ENCODE measurements at places on chromosomes 13 and 19.

DNA sequence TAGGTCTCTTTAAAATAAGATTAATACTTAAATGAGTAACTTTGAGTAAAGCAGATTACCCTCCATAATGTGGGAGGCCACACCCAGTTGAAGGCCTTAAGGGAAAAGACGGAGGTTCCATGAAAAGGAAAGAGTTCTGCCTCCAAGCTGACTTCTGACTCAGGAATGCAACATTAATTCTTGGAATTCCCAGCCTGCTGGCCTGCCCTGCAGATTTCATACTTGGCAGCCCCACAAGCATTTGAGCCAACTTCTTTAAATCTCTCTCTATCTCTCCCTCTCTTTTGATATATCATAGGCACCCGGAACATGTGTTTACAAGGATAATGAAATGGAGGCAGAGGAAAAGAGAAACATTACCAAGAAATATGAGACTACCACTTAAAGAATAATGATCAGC lies 902.3 kb upstream of the MIR17HG start:
- DNase-seq: no peak

DNA sequence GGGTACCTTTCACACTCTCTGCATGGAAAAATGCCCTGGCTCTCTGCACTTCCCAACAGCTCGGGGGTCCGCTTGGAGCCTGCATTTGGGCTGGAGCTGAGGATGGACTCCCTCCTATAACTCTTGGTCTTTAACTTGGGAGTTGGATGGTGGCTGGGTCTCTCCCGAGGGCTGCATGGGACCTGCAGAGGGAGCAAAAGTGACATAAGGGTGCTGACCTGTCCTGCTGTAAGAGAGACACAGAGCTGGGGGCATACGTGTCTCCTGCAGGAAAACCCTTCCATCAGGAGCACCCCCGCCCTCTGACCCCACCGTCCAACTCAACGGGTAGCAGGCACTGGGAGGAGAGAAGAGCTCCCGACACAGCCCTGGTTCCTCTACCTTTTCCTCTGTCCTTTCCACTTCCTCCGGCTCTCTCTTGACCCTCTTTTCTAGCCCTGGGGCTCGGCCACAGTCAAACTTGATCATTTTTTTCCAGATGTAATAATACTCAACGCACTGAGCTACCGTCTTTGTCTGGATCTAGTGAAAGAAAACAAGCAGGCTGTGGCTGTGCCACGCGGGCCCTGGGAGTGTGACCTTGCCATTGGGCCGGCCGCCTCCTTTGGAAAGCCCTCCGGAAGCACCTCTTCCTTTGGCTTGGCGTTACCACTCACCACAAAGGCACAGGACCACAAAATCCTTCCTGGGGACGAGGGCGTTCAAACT lies 6.8 kb upstream of the NAPA start:
- no peak for DNase-seq

DNA sequence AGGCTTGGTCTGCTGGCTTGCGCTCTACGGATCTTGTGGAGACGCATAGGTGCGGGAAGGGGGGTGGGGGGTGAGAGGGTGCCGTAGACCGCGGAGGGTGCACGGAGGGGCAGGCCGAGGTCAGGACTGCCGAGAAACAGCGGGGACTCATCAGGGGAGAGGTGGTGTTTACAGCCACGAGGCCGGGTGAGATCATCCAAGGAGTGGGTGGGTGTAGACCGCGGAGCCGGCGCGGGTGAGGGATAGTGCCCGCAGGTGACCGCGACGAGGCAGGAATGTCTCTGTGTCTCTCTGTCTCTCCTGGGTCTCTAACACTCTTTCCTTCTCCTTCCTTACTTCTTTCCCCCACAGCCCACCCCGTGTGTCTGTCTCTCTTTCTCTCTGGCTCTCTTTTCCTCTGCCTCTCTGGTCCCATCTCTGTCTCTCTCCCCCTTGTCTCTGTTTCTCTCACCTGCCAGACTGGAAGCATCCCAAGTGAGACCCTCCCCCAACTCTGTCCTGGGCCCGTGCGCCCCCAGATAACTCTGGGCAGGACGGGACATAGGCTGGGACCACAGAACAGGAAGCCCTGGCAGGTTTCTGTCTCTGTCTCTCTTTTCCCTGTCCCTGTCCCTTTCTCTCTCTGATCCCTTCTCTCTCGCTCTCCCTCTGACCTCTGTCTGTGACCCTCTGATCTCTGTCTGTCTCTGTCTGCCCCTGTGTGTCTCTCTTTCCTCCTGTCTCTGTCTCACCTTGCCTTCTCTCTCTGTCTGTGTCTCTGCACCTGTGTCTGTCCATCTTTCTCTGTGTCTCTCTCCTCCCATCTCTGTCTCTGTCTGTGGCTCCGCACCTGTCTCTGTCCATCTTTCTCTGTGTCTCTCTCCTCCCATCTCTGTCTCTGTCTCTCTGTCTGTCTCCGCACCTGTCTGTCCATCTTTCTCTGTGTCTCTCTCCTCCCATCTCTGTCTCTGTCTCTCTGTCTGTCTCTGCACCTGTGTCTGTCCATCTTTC lies 1.8 kb upstream of the KLK4 start:
- no peak for DNase-seq

GRCh38 chr13:64758521-64759244 lies 2471.5 kb downstream of the PCDH9 start:
- DNase-seq: no peak

DNA sequence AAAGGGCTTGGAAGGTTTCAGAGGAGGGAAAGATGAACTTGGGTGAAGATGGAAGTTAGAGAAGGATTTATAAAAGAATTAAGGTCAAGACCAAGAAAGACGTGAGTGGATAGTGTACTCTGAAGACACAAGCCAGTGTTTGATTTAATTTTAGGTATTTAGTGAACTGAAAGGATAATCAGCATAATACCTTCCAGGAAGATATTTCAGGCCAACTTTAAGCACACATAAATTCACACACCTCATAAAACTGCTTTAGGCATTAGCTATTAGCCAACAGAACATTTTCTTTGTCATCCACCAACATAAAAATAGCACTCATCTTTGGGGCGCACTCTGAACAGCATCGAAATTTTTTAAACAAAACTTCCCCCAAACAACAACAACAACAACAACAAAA lies 71.7 kb upstream of the CSNK1A1L start:
- no peak for DNase-seq

DNA sequence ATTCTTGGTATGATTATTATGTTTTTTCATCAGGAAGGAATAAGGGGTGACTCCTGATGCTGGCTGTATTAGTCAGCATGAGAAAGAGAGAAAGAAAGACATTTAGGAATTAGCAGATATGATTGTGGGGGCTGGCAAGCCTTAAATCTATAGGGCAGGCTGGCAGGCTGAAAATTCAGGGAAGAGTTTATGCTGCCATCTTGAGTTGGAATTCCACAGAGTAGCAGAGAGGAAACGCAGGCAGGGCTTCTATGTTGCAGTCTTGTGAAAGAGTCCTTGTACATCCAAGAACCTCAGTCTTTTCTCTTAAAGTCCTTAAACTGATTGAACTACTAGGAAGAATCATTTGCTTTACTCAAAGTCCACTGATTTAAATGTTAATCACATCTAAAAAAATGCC lies 262.7 kb upstream of the SLC10A2 start:
- DNase-seq: no peak

Measured in activated CD4-positive, alpha-beta T cell treated with anti-CD3 and anti-CD28 coated beads, Interleukin-2, amount 10 ng/mL, durations not matched to agents 7 days and 5 days (primary cell).